ENCODE measurements at places on chromosomes 4 and X.

DNA sequence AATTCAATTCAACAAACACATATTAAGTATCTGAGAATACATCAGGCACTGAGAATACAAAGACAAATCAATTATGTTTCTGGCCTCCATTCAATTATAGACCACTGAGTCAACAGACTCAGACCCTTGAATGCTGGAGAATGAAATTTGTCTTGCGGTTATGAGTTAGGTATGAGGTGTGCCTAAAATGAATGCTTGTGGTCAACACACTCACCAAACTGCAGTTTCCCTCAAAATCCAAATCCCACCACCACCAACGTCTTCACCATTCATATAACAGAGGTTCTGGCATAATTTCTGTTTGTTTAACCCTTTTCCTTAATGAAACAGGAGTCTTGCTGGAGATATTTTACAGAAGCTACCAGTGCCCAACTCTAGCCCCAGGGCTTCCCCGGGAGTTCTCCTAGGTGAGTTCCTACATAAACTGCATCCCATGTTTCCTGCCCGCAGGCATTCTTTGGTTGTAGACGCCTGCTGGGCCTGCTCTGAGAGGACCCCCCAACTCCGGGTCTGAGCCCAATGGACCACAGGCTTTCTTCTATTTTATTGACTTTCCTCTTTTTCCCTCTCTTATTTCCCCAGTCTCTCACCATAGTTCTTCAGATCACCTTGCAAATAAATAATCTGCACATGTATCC is 119.2 kb downstream of the DDX53 start:
- no peak for DNase-seq

DNA sequence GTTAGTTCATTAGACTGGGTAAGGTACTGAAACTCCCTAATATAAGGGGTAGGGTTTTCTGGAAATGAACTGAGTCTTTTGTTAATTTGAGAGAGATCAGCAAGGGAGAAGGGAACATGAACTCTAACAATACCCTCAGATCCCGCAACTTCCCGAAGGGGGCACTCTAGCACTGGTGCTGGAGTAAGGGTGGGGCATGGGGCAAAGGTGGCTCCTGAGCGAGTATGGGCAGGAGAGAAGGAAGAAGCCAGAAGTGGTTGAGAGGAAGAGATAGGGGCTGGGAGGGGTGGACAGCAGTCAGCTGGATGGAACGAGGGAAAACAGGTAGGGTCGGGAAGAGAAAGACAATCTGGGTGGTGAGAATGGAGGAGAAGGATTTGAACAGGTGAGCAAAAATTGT is 183.2 kb upstream of the MAGEE2 start:
- DNase-seq = no peak

GRCh38 chr4:78068481-78068880 is 11.4 kb downstream of the FRAS1 start:
- DNase-seq = no peak

DNA sequence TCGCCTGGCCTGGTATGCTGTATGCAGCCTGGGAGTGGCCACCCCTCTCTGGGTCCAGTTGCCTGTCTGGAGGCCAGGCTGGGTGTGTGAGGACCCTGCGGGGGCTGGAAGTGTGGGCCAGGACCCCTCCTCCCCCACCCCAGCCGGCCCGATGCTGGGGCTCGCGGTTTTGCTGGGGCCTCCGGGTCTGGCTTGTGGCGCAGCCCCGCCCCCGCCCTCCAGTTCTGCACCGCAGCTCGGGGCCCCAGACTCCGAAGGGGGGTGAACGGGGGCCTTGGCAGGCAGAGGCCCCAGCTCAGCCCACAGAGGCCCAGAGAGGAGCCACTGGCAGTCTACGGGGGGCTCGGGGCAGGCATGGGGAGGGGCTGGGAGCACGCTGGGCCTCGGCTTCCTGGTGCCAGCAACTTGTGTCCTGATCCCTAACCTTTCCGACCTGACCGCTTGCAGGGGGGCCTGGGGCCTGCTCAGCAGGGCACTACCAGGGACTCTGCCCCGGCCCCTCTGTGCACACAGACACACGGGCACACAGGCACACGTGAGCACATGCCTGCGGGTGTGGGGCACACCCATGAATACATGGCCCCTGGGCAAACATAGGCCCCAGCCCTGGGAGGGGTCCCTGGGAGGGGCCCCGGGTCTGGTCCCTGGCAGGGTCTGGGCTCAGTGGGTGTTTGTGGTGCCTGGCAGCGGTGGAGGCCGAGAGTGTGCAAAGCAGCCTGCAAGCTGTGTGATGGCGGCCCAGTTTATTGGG is 21.4 kb upstream of the FGFR3 start:
- no peak for DNase-seq

DNA sequence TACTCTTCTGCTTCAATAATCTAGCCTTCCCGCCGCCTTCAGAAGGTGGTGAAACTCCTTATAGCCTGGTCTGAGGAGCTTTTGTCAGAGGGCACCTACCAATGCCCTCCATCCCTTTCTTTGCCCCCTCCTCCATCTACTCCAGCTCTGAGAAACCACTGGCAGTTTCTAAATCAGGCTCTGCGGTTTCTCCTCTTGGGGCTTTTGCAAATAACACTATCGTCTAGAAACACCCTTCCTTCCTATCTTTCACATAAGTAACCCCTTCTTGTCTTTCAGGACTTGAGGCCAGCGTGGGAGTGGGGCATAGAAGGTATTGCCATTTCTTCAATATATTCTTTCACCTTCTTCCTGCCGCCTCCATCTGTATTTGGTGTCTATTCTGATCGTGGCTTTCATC is 1.2 kb upstream of the EFHC2 start:
- DNase-seq = no peak

DNA sequence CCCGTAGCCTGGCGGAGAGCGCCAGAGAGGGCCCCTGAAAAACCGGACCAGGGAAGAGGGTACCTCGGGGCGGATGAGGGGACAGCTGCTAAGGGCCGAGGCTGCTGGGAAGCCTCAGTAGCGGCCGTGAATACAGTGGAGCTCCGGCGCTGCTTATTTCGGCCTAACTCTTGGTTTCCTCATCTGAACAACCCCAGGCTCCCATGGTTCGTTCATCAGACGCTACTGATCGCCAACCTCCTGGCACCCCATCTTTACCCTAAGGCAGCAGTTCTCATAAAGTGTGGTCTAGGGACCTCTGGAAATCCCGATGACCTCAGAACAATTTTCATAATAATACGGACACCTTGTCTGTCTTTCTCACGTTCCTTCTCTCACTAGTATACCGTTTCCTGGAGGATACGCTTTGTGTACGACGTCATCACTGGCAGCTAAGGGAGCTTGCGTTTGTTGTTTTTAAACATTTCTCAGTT is 645 bp upstream of the RAB28 start:
- no peak for DNase-seq

DNA sequence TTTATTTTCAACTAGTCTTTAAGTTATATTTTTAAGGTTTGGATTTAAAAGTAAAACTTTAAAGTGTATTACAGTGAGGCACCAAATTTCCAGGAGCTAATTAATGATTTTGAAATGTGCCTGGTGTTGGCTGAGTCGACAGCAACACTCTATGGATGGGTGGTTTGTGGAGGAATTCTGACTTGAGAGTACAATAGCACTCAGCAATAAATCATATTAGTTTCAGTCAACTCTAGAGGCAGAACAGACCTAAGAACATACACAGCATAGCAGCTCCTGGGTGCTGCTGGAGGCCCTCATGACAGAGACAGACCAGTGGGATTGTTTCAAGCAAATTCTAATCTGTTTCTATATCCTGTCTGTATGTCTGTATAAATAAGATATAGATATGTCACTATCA is 673.4 kb downstream of the TRIML1 start:
- no peak for DNase-seq

DNA sequence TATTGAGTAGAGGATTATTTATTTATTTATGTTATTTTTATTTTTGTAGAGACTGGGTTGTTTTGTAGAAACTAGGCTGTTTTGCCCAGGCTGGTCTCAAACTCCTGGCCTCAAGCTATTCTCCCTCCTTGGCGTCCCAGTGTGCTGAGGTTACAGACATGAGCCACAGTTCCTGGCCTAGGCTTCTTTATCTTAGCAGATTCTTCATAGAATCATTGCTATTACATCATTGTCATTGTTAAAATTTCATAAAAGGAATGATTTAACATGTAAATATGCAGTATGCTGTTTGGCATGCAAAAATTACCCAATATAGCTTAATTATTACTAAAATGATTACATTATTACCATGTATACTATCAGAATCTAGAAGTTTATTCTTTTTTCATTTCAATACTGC is 24.2 kb downstream of the SULT1E1 start:
- no peak for DNase-seq

DNA sequence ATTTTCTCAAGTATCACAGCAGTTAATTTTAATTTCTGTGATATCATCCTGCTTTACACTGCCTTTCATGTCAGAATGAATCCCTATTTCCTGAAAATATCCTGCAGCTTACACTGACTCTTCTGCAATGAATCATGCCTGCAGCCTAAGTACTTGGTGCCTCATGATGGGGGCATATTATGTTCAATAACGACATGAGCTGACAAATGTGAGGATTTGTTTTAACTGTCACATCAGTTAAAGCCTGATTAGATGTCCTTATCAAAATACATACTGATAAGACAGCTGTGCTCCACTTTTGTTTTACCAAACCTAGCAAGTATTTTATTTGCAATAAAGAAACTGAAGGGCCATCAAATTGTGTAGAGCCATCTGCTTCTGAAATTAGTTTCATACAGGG is 359.9 kb upstream of the AGA start:
- DNase-seq = no peak

GRCh38 chr4:19776929-19777328 is 474.8 kb upstream of the SLIT2 start:
- no peak for DNase-seq

- DNase-seq = no peak
Observed at GRCh38 chrX:48698306-48698705, 1.8 kb downstream of the SUV39H1 start.

Data from GM18507 (cell line).